CD8-positive, alpha-beta memory T cell (primary cell): ENCODE measurements at places on chromosomes 12 and 14.

DNA sequence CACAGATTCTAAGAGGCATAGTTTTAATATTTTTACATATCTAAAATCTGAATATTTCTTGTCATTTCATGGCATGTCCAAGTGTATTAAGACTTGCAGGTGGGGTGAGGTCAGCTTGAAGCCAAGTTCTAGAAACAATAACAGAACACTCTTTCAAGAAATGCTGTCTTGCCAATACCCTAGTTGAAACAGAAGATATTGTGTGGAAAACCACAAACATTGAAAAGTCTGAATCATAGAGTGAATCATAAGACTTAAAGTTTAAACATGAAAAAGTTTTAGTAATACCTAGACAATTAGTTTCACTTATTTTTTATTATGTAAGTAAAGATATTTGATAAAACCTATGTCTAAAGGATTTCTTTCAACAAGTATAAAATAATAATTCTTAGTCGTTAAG is 191.5 kb upstream of the CAND1 start:
- no peak for DNase-seq

- DNase-seq, result no peak
These were observed 33.6 kb downstream of the SENP1 start for GRCh38 chr12:48072266-48072665.

GRCh38 chr14:51576117-51576430 is 75.6 kb upstream of the FRMD6 start:
- no peak for DNase-seq

- DNase-seq, result no peak
These were observed 16.6 kb upstream of the TRAF3 start for GRCh38 chr14:102760496-102761193.

DNA sequence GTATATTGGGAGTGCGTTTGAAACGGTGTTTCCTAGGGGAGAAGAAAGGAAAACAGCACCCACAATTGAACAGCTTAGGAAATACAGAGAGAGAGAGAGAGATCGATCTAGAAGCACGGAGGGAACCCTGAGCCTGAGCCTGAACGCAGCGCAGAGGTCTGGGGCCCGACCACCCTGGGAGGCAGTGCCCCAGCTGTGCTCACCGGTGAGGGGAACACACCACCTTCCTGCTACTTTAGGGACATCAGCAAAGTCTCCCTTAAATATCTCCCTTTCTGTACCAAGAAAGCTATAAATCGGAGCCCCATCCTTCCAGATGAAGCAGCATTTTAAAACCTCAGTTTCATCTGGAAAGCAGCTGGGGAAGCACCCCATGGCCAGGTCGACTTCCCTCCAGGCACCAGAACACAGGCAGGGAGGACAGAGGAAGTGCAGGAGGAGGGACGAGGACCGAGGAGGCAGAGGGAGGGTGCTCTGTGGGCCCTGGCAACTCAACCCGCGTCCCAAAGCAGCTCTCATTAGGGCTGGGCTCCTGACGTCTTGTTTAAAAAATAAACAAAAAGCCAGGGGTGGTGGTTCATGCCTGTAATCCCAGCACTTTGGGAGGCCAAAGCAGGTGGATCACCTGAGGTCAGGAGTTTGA is 12.2 kb downstream of the RIMBP2 start:
- no peak for DNase-seq

DNA sequence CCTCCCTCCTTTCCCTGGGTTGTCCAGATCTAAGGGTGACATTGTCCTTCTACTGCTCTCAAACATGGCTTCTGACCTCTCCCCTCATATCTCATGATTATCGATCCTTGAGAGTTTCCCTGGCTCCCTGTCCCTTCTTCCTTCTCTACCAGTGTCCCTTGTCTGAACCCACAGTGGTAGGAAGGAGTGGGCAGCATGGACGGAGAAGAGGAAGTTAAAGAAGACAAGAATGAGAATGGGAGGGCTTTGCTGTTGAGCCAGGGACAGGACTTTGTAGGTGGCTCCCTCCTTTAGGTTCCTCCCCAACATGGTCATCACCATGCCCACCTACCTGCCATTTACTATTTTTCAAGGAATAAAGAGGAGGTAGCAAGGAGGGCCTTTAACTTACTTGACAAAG is 166.7 kb downstream of the TMEM117 start:
- no peak for DNase-seq

DNA sequence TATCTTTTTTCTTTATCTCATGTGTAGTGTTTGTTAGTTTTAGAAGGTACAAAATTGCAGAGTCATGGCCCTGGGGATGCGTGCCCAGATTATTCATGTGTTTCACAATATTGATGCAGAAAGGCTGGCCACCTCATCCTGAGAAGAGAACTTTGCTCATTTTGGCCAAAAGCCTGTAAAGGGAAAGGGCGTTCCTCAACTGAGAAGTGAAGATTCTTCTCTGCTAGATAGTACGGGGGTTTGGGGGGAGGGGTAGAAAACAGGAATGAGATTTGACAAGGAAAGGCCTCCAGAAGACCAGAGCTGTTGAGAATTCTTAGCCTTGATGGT is 1.7 kb downstream of the MGST1 start:
- DNase-seq, result no peak

GRCh38 chr12:50123203-50123602 is 11.2 kb downstream of the COX14 start:
- no peak for DNase-seq

DNA sequence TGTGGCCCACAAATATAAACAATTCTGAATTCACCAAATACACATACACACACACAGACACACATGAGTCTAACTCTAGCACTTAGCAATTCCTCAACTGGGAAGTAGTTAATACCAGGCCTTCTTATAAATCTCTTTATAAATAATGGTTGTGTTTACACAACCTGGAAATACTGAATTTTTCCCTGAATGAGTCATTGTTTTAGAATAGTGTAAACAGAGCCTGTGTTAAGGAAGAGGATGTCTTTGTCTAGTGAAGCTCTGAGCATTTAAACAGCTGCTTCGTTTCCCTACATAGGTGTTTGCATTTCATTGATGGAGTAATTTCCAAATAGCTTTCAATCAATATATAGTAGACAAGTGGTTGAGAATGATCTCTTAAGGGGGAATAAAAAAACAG is 218.8 kb downstream of the BTG1 start:
- DNase-seq, result no peak
